Neuronal stem cell (in vitro differentiated cells): ENCODE measurements at places on chromosomes 1 and 21.

DNA sequence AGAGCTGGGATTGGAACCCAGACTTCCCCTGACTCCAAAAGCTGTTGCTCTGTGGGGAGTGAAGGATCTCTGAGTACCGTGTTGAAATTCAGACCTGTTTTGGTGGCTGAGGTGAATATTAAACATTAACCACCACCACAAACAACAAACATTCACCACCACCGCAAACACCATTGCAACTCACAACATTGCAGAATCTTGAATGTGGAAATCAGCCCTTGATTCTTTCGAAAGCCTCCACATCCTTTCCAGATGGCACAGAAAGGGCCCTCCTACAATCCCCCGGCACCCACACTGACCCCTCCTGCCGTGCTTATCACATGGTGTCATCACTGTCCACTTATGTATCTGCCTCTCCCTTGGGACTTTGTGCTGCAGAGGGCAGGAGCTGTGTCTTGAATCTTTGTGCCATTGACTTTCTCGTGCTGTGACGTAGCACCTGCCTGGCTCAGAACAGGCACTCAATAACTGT is 1.4 kb downstream of the CDA start:
- no peak for DNase-seq

DNA sequence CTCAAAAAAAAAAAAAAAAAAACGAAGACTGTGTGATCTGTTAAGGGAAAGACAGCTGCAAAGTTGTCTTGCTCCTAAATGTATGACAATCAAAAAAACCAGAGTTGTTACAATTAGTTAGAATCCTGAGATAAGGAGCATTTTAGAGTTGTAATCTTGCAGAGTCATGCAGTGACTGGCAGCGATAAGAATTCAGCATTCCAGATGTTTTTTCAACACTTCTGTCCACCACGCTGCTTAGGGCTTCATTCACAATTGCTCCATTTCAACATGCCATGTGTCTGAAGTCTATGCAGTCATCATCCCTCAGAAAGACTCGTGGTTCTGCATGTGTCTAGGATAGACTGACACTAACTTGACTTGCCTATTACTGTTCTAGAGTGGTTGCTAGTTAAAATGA is 102.4 kb upstream of the BACE2 start:
- no peak for DNase-seq

GRCh38 chr1:198829944-198830343 is 191.1 kb downstream of the PTPRC start:
- no peak for DNase-seq

- DNase-seq = no peak
Observed at GRCh38 chr1:205279986-205280385, 41.6 kb downstream of the NUAK2 start.

GRCh38 chr1:107976836-107977235 is 11.9 kb upstream of the VAV3 start:
- DNase-seq = no peak
